CD4-positive, alpha-beta T cell treated with Interleukin-15 for 4 hours (primary cell): ENCODE measurements at places on chromosomes 5 and 9.

GRCh38 chr5:32720300-32720699 lies 9.2 kb downstream of the NPR3 start:
- no peak for DNase-seq

DNA sequence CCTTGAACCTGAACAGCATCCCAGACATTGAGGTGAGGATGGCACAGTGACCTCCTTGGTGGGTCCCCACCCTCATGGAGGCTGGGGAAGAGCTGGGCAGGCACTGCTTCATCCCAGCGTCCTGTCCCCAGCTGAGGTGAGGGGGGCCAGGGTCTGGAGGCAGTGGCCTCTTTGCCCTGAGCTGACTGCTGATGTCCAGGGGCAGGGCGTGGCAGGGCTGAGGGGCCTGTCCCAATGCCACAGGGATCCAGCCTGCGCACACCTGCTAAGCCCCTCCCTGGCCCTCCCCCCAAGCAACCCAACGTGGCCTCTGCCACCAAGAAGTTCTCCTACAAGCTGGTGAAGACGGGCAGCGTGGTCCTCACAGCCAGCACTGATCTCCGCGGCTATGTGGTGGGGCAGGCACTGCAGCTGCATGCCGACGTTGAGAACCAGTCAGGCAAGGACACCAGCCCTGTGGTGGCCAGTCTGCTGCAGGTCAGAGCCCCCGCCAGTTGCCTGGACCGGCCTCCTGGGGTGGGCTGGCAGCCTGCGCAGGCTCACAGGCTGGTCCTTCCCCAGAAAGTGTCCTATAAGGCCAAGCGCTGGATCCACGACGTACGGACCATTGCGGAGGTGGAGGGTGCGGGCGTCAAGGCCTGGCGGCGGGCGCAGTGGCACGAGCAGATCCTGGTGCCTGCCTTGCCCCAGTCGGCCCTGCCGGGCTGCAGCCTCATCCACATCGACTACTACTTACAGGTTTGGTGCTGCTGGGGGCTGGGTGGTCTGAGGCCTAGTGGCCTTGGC lies 4.9 kb upstream of the EHMT1 start:
- no peak for DNase-seq

- no peak for DNase-seq
These were observed 545.6 kb downstream of the ACTL7B start for GRCh38 chr9:108310202-108310601.

- no peak for DNase-seq
These were observed 126.2 kb upstream of the CHD1 start for GRCh38 chr5:99054972-99055371.

GRCh38 chr9:120289990-120290975 lies 289.7 kb downstream of the CDK5RAP2 start:
- no peak for DNase-seq

DNA sequence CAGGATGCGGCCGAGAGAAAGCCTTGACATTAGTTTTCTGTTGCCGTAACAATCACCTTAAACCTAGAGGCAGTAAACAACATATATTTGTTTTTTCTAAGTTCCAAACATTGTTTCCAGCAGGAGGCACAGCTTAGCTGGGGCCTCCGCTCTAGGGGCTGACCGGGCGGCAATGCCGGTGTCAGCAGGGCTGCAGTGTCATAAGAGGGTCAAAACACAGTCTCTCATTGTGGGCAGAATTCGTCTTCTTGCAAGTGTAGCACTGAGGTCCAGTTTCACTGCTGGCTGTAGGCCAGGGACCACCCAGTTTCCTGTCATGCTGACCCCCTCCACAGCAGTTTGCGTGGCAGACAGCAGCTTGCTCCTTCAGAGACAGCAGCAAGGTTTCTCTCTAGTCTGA lies 186.2 kb downstream of the PJA2 start:
- DNase-seq, result no peak
